Activated naive CD8-positive, alpha-beta T cell treated with anti-CD3 and anti-CD28 coated beads for 36 hours (primary cell): ENCODE measurements at places on chromosomes 5 and 9. TPM values are rescaled to one million over a fixed set of nuclear protein-coding genes. Genes with fewer than 3 reads are reported as not detected.
A peak's percentile ranks its signal among the peaks of the same experiment; 100 is the strongest.

DNA sequence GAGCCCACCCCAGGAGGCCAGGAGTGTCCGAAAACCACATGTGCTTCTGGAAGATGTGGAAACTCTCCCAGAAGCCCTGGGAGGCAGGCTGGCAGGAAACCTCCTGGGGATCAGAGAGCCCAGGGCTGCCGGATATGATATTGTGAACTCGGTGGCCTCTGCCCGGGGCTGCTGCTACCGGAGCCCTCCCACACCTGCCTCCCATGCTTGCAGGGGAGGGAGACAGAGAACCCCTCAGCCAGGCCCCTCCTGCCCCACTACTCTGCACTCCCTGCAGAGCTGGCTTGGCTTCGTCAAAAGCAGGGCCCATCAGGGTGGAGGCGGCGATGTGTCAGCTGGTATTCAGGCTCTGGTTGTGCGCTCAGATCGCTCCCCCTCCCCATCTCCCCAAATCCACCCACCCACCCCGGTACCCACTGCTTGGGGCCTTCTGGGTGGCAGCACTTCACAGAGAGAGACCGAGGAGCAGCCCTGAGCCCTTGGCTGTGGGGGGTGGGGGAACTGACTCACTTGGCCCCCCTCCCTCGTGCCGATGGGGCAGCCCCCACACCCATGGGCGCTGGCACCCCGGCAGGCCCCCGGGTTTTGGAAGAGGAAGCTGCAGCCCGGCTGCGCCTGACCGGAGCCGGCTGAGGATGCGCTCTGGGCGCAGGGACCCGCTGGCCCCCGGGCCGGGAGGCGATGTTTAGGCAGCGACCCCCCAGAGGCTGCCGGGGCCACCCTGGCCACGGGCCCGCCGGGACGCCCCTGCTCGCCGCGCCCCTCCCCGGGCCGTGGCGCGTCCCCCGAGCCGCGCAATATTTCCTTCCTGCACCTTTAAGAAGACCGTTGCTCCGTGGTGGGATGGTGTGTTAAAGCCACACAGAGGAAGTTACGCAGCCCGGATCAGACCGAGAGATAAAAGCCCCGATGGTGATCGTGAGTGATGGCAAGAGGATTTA lies 786 bp upstream of the NTNG2 start:
- H3K27me3 ChIP-seq, result peaks cover 41% of the 10 kb centered on the region
- H3K27ac ChIP-seq, result no peak overlapping the region
- DNase-seq, result peak; percentile 59
- H3K4me3 ChIP-seq, result peak overlapping the region; percentile 88

DNA sequence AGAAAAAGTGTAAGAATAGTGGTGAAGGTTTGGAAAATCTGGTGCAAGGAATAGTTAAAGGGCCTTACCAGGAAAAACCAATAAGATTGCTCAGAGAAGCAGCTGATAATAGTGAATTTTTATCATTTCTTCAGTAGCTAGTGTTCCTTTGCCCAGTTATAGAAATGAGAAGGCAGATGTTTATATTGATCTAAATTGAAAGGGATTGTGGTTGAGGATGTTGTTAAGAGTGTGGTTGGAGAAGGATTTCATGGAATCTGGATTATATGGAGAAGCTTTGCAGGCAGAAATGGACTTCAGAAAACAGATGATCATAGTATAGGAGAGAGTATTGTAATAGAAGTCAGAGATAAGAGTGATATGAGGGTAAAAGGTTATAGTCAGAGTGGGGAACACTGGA lies 102.6 kb downstream of the XRCC4 start:
- H3K4me3 ChIP-seq, result no peak overlapping the region
- H3K36me3 ChIP-seq, result no peaks in the 10 kb centered on the region
- no peaks in the 10 kb centered on the region for H3K27me3 ChIP-seq
- H3K27ac ChIP-seq, result no peak overlapping the region

DNA sequence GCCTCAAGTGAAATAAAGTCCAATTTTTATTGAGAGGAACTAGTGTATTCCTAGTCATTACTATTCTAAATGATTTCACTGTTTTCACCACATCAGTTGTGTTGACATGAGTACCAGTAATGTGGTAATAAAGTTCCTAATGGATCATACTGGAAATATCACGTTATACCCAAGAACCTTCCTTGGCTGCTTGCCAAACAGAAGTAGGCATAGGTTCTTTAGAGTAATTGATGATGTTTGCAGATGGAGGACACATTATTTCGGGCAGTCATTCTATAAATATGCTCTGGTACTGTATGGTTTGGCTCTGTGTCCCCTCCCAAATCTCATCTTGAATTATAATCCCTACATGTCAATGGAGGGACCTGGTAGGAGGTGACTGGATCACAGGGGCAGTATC lies 15.1 kb downstream of the SNCAIP start:
- no peak overlapping the region for H3K4me3 ChIP-seq
- no peaks in the 10 kb centered on the region for H3K4me1 ChIP-seq
- H3K27ac ChIP-seq, result no peak overlapping the region
- H3K36me3 ChIP-seq, result no peaks in the 10 kb centered on the region
- no peak for DNase-seq

- H3K36me3 ChIP-seq, result peaks cover 15% of the 10 kb centered on the region
- H3K27ac ChIP-seq, result no peak overlapping the region
- no peaks in the 10 kb centered on the region for H3K27me3 ChIP-seq
- H3K4me3 ChIP-seq, result no peak overlapping the region
Measured at GRCh38 chr5:139178589-139178917, 19.6 kb downstream of the SIL1 start.

DNA sequence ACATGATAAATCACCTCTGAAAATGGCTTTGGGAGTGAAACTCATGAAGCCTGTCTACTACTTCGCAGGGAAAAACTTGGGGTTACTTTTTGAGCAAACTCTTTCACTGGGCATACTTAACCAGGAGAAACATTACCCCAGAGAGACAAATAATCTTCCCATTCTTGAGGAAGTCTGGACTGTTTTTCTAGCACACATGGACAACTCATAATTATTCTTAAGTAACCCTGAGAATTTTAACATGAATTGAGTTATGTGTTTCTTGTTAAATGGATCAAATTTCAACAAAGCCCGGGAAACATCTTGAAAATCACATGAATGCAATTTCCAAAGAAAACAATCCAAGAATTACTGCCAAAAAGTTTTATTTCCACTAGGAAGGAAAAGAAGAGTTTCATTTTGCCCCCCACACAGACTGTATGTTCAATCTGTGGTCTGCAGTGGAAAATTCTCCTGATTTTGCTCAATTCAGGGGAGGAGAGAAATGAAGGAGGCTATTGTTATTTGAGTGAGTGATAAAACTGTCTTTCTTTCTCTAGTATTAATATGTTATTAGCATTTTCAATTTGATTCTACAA lies 564.8 kb upstream of the CLINT1 start:
- H3K4me1 ChIP-seq, result peaks cover 6% of the 10 kb centered on the region
- H3K27me3 ChIP-seq, result no peaks in the 10 kb centered on the region
- no peak overlapping the region for H3K4me3 ChIP-seq
- no peak for DNase-seq
- no peaks in the 10 kb centered on the region for H3K36me3 ChIP-seq

- no peak for DNase-seq
- H3K27me3 ChIP-seq, result peaks cover 25% of the 10 kb centered on the region
- no peak overlapping the region for H3K4me3 ChIP-seq
- no peak overlapping the region for H3K27ac ChIP-seq
Measured at GRCh38 chr9:135061441-135061840, 26.0 kb upstream of the OLFM1 start.

GRCh38 chr9:77807281-77807683 lies 159.2 kb upstream of the GNA14 start:
- H3K36me3 ChIP-seq, result peaks cover 31% of the 10 kb centered on the region
- H3K27ac ChIP-seq, result no peak overlapping the region
- H3K4me3 ChIP-seq, result no peak overlapping the region
- peaks cover 22% of the 10 kb centered on the region for H3K4me1 ChIP-seq
- H3K27me3 ChIP-seq, result no peaks in the 10 kb centered on the region

- no peak overlapping the region for H3K27ac ChIP-seq
- peaks cover 51% of the 10 kb centered on the region for H3K36me3 ChIP-seq
- H3K4me3 ChIP-seq, result no peak overlapping the region
- peaks cover 43% of the 10 kb centered on the region for H3K4me1 ChIP-seq
- H3K27me3 ChIP-seq, result no peaks in the 10 kb centered on the region
Measured at GRCh38 chr5:39024005-39024404, 50.2 kb downstream of the RICTOR start.

GRCh38 chr5:107425541-107426031 lies 245.2 kb downstream of the EFNA5 start:
- no peaks in the 10 kb centered on the region for H3K27me3 ChIP-seq
- H3K4me1 ChIP-seq, result no peaks in the 10 kb centered on the region
- no peak for DNase-seq
- no peak overlapping the region for H3K4me3 ChIP-seq
- no peak overlapping the region for H3K27ac ChIP-seq

DNA sequence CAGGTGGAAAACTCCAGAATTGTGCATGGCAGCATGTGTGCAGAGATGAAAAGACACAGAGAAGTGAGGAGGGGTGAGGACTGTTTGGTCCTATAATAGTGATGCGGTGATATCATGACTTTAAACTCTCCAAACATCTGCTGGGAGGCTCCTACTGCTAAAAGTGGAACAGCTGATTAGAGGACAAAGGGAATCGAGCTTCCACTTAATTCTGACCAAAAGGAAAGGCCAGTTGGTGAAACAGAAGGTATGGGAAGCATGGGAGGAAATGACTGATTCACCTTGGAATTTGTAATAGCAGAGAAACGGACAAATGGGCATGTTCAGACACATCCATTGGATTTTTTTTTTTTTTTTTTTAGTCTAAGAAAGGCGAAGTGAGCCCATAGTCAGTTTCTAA lies 67.5 kb upstream of the MAMDC2 start:
- H3K36me3 ChIP-seq, result no peaks in the 10 kb centered on the region
- DNase-seq, result no peak
- no peak overlapping the region for H3K27ac ChIP-seq

GRCh38 chr5:151555760-151556576 lies 35.2 kb downstream of the FAT2 start:
- no peak overlapping the region for H3K4me3 ChIP-seq
- no peak for DNase-seq
- no peak overlapping the region for H3K27ac ChIP-seq
- H3K36me3 ChIP-seq, result no peaks in the 10 kb centered on the region

DNA sequence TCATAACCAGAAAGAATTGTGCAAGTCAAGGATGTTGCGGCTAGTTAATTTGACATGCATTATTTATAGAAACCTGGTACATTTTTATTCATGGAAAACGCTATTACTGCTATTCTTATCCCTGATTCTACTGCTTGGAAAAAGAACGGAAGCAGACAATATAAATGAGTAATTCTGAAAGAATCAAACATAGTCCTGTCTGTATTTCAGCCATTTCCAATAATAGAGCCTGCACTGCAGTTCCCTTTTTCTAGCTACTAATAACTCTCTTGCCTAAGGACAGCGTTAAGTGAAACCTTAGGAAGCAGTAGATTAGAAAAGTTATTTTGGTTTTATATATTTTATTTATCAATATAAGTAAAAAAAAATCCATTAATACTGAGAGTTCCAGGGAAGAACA lies 414.9 kb downstream of the CYLC2 start:
- no peaks in the 10 kb centered on the region for H3K27me3 ChIP-seq
- H3K4me1 ChIP-seq, result no peaks in the 10 kb centered on the region
- H3K36me3 ChIP-seq, result no peaks in the 10 kb centered on the region
- H3K27ac ChIP-seq, result no peak overlapping the region

DNA sequence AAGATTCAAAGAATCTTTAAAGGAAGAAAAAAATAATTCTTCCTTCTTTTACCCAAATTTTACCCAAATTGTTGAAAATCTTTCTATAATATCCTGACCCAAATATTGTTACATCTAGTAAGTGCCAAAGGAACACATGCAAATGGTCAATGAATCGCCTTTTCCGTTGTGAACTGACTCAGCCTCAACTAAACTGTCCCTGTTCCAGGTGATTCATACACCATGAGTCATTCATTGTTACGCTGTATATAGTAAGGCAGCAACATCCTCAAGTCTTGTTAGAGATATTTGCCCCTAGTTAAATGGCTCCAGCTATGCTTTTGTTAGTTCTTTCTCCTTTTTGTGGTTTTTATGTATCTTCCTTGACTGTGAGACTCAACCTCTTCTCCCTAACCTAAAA lies 9.7 kb downstream of the PTGER4 start:
- peaks cover 81% of the 10 kb centered on the region for H3K36me3 ChIP-seq
- peaks cover 66% of the 10 kb centered on the region for H3K4me1 ChIP-seq
- peak; percentile 55 for DNase-seq
- peak overlapping the region; percentile 92 for H3K27ac ChIP-seq

GRCh38 chr5:42108468-42108867 lies 183.4 kb downstream of the FBXO4 start:
- H3K27ac ChIP-seq, result no peak overlapping the region
- peaks cover 2% of the 10 kb centered on the region for H3K4me1 ChIP-seq
- DNase-seq, result no peak

DNA sequence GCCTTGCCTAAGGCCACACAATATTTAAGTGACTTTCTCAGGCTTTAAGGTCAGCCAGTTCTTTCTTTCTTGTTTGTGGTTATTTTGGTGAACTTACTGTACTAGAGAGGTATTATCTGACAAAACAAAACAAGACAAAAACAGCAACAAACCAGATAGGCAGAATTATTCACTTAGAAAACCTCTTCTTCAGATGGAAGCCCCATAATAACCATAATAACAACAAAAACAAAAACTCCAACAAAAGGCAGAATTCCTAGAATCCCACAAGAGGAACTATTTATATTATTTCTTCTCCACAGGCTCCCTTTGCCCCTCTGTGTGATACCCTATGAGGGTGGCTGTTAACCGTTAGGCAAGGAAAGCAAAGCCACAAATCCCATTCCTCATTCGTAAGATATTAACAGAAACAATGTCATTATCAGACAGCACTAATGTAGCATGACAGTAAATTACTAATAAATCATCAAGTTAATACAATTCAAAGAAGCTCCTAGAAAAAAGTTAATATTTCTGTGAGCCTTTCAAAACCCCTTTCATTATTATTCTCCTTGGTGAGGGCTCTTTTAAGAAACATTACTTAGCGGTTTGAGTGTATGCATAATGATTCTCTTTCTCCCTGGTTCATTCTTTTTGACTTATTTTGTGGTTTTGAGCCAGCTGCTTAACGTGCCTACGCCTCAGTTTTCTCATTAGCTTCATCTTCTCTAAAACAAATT lies 274.9 kb downstream of the EFNA5 start:
- no peak overlapping the region for H3K27ac ChIP-seq
- H3K27me3 ChIP-seq, result peaks cover 13% of the 10 kb centered on the region
- no peaks in the 10 kb centered on the region for H3K4me1 ChIP-seq
- H3K4me3 ChIP-seq, result no peak overlapping the region
- no peaks in the 10 kb centered on the region for H3K36me3 ChIP-seq

DNA sequence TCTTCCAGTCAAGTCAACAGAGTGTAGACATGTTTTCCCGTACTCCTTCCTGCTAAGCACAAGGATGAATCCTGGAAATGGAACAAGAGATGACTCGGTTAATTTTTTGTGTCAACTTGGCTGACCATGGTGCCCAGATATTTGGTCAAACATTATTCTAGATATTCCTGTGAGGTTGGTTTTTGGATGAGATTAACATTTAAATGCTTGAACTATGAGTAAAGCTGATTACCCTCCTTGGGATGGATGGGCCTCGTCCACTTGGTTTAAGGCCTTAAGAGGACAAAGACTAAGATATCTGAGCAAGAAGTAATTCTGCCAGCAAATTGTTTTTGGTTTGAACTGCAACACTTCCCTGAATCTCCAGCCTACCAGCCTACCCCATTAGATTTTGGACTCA lies 338.1 kb upstream of the MSX2 start:
- H3K27ac ChIP-seq, result no peak overlapping the region
- H3K27me3 ChIP-seq, result peaks cover 24% of the 10 kb centered on the region
- no peak for DNase-seq
- H3K36me3 ChIP-seq, result no peaks in the 10 kb centered on the region

Gene PDGFRB
- 1.5 TPM for total RNA-seq

Gene SAPCD2
- total RNA-seq, result 15.4 TPM

Gene HSPA9
- total RNA-seq, result 578 TPM

Gene FAM153A
- total RNA-seq, result 27.3 TPM

Gene IGFBPL1
- not detected for total RNA-seq

Gene KCNMB1
- not detected for total RNA-seq

Gene CYLC2
- total RNA-seq, result not detected

Gene NR2F1
- total RNA-seq, result not detected

Gene LCN9
- not detected for total RNA-seq

Gene PCDHA9
- not detected for total RNA-seq

Gene PKN3
- total RNA-seq, result 7.2 TPM

Gene PCSK5
- 5.3 TPM for total RNA-seq
